ENCODE measurements at places on chromosomes 1 and 21.
A peak's percentile ranks its signal among the peaks of the same experiment; 100 is the strongest.

GRCh38 chr1:45623972-45624371, at the start of gene CCDC17:
CCDC17 (minus strand) TSS chr1:45624054; CDS start chr1:45623909, 145 bp downstream.
- no peak for DNase-seq

DNA sequence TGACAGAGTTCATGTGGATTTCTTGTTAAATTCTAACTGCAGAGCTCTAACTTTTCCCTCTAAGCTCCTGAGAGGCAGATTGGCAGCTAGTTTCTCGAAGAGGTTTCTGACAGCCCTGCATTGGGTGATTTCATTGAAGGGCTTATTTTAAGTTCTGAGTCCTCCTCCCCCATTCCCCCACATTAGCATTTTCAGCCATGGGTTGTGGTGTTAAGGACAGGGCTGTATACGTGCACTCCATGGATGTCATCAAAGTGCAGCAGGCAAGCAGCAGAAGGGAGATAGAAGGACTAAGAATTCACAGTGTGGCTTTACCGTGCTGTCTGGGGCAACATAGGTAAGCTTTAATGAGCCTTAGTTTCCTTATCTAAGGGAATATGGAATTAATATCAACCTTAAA, 19.0 kb downstream of the CRYZ start:
- no peak for DNase-seq

DNA sequence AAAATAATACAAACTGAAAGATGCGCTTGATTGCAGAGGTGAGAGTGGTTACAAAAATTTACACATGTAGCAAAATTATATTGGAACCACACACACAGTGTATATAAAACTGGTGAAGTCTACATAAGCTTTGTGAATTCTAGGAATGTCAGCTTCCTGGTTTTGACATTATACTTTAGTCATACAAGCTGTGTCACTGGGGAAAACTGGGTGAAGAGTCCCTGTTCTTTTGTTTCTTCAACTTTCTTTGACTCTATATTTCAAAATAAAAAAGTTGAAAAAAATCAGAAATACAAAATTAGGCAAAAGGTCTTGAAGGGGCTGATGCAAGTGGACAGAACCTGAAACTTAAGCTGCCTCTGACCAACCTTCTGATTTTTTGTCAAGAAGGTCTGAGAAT, 3.0 kb downstream of the C1QC start:
- DNase-seq: no peak

GRCh38 chr1:226915672-226915995, 24.5 kb upstream of the COQ8A start:
- no peak for DNase-seq

DNA sequence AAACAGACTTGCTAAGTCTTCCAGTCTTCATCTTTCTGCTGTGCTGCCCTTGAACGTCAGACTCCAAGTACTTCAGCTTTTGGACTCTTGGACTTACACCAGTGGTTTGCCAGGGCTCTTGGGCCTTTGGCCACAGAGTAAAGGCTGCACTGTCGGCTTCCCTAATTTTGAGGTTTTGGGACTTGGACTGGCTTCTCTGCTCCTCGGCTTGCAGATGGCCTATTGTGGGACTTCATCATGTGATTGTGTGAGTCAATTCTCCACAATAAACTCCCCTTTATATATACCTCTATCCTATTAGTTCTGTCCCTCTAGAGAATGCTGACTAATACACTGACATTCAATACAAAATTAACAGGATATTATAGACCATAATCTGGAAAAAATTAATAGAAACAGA, 628.1 kb downstream of the PLPP3 start:
- DNase-seq: no peak

GRCh38 chr1:159040206-159040605, 30.5 kb downstream of the IFI16 start:
- no peak for DNase-seq

- DNase-seq: no peak
These were observed 788 bp upstream of the TXNIP start for GRCh38 chr1:145997016-145997717.

- no peak for DNase-seq
These were observed 35.7 kb downstream of the C1orf216 start for GRCh38 chr1:35683012-35683411.

- no peak for DNase-seq
These were observed 160.5 kb downstream of the PTBP2 start for GRCh38 chr1:96882096-96882495.

GRCh38 chr1:110615548-110616130, 9.5 kb upstream of the KCNA2 start:
- DNase-seq: peak; percentile 45

DNA sequence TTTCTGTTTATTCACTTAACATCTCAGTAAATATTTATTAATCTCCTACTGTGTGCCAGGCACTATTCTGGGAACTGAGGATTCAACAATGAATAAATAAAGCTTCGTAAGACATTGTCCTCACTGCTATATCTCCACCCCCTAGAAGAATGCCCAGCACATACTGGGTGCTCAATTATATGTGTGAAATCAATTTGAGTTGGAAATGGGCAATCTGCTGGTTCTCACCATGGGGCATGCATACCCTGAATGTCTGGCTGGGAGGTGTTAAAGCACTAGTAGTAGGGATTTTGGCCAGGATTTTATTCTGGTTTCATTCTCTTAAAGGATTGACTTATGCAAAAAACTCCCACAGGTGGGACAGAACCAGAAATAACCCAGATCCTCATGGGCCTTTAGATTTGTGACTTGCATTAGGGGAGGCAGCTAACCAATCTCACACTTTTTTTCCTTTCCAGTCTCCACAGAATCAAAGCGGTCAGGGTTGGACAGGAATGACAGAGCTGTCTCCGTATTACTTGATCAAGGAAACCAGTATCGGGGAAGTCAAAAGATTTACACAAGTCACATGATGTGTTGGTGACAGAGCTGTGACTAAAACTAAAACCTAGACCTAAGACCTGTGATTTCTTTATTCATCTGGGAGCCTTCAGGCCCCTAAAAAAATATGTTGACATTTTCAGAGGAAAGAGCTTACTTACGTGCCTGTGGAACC, 12.8 kb downstream of the GFI1 start:
- DNase-seq: no peak

- DNase-seq: no peak
These were observed 28.4 kb downstream of the METTL13 start for GRCh38 chr1:171809834-171810233.
